D721Med (cell line): ENCODE measurements at places on chromosomes 4 and X.

DNA sequence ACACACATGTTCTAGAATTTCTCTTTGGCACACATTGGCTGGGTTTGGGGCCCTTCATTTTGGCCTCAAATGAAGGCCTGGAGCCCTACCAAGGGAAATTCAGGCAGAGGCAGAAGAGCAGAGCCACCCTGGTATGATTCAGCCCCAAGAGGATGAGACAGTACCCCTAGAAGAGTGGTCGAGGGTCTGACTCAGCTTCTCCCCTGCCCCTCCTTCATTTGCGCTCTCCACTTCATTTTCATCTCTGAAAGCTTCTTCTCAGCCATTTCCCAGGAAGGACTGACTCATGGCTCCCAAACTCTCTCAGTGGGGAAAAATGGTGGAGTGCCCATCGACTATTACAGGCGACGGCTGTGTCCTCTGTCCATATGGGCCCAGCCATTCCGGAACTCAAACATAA is 43.5 kb downstream of the MAMLD1 start:
- no peak for DNase-seq

- peak; percentile 77 for DNase-seq
These were observed at the start of gene HAUS7 for GRCh38 chrX:153470411-153471363. HAUS7 (minus strand) TSS chrX:153470576; CDS start chrX:153470557, 19 bp downstream.

DNA sequence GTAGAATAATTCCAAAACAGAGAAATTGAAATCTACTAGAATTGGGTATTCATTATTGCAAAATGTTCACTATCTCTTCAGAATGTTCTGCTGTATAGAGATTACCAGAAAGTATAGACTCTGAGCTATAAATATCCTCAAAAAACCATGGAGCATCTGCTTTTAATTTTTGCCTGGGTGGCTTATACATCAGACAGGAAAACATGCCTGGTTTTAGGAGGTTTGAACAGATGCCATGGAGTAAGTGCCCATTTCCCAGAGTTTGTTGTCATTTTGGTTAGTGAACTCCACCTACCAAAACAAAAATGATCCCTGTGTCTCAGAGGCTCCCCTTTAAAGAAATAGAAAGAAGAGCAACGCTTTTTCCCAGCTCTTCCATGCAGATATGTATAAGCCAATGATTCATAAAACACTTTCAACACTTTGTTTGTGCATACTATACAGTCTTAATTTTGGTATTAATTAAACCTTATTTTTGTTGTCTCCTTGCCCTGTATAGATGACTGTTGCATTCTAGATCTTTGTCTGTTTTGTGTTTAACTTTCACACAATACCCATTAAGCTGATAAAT is 68.7 kb downstream of the MEPE start:
- no peak for DNase-seq

DNA sequence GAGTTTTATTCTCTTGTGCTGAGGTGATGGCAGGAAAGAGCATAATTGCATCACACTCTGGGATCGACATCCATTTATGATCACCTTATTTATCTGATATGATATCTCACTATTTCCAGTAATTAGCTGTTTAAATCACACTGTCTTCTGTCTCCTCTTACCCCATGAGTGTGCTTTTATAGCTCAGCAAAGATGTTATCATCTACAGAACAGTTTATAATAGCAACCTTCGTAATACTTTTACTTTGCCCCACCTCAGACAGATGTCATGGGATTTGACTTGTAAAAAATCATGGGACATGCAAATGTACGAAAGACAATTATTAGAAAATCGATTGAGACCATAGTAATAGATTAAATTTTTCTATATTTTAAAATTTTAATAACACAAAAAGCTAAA is 1122.3 kb upstream of the PCDH10 start:
- DNase-seq: no peak

GRCh38 chrX:41781500-41781899 is 57.5 kb downstream of the GPR82 start:
- no peak for DNase-seq

GRCh38 chrX:102154900-102155805 is 624 bp downstream of the BEX5 start:
- DNase-seq: no peak

DNA sequence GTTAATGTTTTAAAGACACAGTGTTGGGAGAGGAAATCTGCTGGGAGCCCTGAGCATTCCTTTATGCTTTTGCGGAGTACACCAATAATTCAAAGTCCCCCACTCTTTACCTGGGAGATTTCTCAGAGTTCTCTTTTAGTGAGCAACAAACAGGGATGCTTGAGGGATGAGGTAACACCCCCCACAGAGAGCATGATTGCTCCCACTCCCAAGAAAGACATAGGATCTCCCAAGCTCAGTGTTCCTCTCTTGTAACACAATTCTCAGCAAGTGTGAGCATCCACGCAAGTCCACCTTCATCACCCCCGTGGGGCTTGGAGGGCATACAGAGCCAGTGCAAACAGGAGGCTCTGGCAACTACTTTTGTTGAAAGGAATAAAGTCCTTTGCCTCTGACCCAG is 36.1 kb downstream of the GSPT2 start:
- DNase-seq: no peak

DNA sequence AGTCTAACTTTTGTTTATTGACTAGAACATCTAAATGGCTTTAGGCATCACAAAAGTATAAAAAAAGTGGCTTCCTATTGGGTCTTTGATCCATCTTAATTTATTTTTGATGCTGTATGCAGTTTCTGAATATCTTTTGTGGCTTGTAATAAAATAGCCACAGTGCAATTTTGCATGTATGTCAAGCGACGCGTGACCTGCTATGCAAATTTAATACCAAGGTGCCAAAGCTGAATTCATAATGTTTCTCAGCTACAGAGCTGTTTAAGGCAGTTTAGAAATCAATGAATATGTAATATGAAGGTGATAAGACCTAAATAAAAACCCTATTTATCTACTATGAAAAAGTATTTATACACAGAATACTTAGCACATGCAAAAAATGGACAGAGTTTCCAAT is 197.8 kb downstream of the AFF2 start:
- DNase-seq: no peak

DNA sequence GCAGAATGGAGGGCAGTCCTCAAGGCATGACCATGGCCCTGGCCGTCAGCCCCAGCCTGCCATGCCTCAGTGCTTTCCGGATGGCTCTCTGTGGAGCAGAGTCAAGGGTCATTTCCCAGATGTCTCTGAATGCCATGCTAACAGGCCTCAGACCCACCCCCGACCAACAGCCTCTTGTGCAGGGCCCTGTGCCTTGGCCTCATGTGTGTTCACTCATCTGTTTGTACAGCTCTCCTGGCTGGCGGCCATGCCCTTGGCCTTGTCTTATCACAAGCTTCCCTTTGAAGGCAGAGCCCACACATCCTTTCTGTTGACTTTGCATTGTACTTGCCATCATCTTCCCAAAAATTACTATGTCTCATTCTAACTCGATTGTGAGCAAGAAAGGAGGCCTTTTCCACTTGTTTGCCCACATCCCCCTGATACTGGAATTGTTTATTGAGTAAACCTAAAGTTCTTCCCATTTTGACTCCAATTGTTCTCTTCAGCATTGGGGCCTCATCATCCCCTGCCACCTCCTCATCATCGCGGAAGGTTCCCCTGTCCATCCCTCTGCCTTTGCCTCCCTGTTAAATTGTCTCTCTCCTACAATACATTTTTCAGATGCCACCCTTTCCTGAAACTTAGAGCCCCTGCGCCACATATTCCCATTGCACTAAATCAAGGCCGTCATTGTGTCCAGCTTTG is 6.3 kb downstream of the CA5B start:
- DNase-seq: no peak

DNA sequence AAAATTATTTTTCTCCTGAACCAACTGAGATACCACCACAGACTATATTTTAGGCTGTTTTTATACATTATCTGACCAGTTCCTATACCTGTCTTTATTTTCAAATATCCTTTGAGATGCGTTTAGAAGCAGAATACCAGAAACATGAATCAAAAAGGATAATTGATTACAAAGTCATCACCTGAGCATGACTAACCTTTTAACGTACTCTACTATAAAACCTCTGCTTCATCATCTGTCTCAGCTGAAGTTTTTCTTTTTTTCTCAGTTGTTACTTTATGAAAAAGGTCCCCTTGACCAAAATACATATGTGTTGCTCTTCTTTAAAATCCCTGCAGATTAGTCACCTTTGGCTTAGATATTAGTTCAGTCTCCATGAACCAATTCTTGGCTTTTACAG is 109.8 kb downstream of the AMMECR1 start:
- DNase-seq: no peak

DNA sequence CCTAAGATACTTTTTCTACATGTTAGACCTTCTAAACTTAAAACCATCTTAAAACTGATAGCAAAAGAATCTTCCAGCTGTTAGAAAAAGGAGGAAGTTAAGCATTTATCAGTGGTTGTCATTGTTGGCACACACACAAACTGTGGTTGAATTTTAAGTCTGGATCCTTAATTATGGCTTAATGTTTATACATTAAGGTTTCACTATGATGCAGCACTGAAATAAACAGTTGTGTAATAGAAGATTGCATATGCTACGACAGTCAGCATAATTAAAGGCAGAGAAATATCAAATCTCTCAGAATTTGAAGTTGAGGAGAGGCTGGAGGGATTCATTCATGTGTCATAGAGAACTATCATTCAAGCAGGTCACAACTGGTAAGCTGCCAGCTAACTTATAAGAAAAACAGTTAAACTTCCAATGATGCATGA is 32.3 kb downstream of the ADGRA3 start:
- DNase-seq: no peak

DNA sequence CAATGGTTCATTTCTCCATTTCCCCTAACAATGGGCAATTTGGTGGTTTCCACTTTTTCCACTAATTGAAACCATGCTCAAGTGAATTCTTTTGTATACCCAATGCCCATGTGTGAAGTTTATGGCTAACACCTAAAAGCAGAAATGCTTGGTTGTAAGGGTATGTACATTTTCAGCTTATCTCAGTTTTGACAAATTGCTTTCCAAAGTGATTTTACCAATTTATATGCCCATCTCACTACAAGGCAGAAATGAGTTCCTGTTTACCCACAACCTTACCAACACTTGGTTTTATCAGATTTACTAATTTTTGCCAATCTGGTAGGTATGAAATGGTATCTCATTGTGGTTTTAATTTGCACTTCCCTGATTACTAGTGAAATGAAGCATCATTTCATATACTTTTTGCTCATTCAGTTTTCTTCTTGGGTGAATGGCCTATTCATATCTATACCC is 14.8 kb downstream of the GPR34 start:
- no peak for DNase-seq

- no peak for DNase-seq
These were observed 51.0 kb downstream of the PAPSS1 start for GRCh38 chr4:107669068-107669467.

DNA sequence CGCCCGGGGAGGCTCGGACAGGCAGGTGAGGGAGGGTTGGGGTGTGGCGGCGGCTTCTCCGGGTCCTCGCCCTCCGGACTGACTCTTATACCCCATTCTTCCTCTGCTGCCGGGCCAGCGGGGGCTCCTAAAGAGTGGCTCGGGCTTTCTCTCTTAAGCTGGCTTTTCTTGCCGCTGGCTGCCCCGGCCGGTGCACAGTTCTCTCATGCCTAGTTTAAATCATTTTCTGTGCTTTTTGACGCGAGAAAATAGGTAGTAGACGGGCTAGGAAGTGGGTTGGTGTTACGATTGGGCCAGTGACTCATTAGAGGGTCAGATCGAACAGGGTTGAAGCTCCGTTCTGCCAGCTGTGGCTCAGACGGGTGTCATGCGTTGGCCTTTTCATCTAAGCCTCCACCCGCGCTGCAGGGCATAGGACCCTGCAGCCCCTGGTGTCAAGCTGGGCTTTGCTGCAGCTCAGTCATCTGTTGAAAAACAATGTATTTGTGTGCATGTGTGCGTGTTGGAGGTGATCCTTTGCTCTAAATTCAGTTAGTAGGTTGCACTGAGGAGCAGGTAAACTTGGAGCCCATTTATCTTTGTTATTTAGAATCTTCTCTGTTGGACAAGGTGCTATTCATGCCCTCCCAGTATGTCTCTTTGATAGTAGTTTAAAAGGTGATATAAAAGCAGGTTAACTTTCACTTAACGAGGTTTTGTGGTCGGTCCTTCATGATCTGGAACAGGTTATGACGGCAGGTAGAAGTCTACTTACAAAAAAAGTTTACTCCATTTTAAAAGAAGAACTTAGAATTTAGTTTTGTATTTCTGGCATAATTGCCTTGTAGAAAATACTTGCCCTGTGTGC is 802 bp downstream of the BMP2K start:
- no peak for DNase-seq

- no peak for DNase-seq
These were observed 689 bp upstream of the OGT start for GRCh38 chrX:71532078-71532752.

DNA sequence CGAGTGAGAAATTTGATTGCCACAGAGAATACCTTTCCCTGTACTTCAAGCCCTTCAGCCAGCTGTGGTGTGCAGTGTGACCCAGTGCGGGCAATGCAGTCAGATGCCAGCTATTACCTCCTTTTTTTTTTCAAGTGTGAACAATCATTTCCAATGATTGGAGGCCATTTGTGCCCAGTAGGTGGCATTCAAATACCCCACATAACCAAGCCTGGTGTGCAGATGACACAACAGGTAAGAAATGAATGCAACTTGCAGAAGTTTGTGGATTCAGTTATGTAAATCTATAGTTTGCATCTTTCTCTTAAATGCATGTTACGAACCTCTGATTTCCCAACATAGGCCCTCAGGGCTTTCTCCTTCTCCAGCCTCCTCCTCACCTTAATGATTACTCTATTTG is 98.0 kb downstream of the CLCN4 start:
- no peak for DNase-seq
